ENCODE measurements at places on chromosomes 7 and 10.
A peak's percentile ranks its signal among the peaks of the same experiment; 100 is the strongest.

GRCh38 chr10:97435211-97435610, 9.2 kb downstream of the PGAM1 start:
- DNase-seq, result no peak

DNA sequence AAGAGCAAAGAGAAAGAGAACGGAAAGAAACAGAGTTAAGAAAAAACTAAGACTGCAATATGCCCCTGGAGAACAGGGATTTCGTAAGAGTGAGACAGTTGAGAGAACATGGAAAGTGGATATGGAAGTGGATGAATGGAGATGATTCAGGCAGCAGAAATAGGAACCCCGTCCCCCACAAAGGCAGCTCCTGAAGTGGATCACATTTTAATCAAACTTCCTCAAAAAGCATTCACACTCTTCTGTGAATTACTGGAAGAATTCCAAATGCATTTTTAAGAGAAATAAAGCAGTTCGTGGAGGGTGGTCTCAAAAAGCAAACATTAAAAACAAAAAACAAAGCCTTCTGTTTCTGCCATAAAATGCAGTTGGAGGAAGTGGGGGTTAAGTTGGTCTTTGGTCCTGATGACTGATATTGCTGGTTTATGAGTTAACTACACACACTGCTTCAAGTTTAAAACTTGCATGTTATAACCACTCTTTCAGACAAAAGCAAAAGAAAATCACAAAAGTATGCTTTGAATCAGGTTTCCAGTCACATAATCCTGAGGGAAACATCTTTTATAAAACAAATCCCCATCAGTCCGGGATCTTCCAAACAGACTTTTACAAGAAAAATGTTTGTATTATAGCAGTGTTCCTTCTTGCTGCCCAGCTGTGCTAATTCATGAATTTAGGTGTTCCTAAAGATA, 214.3 kb downstream of the FANK1 start:
- DNase-seq, result no peak

- no peak for DNase-seq
Observed at GRCh38 chr10:130368761-130369560, 232.8 kb downstream of the GLRX3 start.

- DNase-seq, result no peak
Observed at GRCh38 chr10:28928484-28928883, 251.2 kb downstream of the BAMBI start.

- DNase-seq, result peak; percentile 59
Observed at GRCh38 chr10:97849687-97850402, at the start of gene GOLGA7B. TSS of gene GOLGA7B (plus strand) at chr10:97849843. CDS start at chr10:97850304, 461 bp downstream.

GRCh38 chr7:67918158-67918557, 921.5 kb downstream of the TYW1 start:
- peak; percentile 30 for DNase-seq

GRCh38 chr10:105534086-105534485, 893.0 kb downstream of the SORCS3 start:
- DNase-seq, result no peak

DNA sequence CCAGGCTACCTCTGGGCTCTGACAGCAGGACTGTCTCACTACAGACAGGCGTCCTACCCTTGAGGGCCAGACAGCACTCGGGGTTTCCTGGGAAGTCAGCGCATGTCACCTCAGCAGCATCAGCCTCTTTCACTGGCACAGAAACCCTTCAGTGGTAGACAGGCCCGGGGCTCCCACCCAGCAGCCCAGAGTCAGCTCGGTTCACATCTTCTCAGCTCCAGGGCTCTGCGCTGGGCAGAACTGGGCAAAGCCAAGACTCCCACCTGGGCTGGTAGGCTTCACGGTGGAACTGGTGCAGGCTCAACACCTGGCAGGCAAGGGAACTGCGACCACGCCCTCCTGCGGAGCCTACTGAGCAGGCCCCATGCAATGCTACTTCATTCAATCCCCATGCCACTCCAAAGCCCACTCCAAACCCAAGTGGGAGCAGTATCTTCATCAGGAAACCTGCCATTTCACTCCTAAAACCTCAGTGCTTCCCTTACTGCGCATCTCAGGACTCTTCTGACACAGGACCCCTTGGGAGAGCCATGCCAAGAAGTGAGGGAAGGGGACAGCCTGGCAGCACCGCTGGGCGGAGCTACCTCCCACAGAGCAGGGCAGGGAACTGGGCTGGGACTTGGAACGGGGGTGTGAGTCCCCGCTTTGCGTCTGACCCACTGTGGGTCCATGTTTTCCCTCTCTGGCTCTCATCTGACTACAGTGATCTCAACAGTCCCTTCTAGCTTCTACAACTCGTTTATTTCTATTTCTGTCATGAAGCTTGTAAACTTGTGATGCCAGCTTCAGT, 60.4 kb downstream of the SCRN1 start:
- DNase-seq, result no peak

- DNase-seq, result no peak
Observed at GRCh38 chr10:132897516-132898381, 44.6 kb downstream of the CFAP46 start.

DNA sequence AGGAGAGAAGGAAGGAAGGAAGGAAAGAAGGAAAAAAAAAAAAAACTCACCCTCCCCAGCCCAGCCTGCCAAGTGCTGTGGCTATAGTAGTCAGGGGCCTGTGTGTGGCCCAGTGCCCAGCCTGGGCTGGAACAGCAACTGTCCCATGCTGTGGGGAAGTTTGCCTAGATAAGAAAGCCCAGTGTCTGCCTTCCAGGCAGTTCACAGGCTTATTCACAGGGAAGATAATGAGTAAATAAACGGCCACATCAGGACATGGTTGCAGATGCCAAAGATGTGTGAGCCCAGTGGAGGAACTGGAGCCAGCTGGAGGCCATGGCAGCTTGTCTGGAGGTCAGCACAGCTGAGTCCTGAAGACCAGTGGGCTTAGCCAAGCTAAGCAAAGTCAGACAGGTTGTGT, 132.4 kb upstream of the FOXK1 start:
- DNase-seq, result no peak

GRCh38 chr10:71427246-71427645, 30.5 kb downstream of the CDH23 start:
- no peak for DNase-seq

DNA sequence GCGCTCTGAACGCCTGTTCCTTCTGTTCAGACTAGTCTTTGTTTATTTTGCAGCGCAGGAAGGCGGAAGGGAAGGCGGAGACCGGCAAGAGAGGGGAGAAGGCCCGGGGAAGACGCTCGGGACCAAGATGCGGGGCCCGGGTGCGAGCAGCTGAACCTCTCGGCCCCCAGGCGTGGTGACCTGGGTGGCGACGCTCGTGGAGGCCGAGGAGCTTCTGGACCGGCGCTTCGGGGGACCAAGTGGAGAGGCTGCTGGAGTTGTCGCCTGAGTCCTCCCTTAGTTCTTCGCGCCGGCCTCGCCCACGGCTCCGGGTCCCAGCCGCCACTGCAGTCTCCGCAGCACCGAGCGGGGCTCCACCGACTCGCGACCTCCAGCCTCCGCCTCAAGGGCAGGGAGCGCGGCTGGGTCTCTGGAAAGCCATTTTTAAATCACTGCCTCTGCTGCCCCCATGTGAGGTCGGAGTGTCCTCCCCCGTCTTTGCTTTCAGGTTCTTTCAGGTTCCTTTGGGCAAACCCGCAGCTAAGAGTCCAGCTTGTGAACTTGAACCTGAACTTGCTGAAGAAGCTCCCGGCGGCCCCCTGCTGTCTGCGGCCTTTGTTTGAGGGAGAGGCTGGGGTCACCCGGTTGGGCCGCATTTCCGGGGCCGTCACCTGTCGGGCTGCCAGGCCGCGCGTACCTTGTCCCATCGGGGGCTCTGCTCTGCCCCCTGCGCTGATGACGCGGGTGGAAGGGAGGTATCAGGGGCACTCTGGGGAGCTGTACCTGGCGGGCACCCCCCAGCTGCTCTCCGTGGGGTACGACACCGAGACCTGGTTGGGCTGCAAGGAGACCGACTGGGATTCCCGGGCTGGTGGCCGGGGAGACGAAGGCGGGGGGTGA, 136.0 kb downstream of the KIF20B start:
- DNase-seq, result peak; percentile 52

- no peak for DNase-seq
Observed at GRCh38 chr10:6055929-6056328, 6.2 kb downstream of the IL2RA start.

Measured in CD4-positive, alpha-beta T cell treated with Interleukin-1 beta for 1 hour (primary cell).